ENCODE measurements at places on chromosomes 4 and X.

GRCh38 chr4:141213550-141213991 is 7.1 kb upstream of the ZNF330 start:
- no peak for DNase-seq

- no peak for DNase-seq
These were observed 7.0 kb upstream of the AMTN start for GRCh38 chr4:70511365-70511764.

DNA sequence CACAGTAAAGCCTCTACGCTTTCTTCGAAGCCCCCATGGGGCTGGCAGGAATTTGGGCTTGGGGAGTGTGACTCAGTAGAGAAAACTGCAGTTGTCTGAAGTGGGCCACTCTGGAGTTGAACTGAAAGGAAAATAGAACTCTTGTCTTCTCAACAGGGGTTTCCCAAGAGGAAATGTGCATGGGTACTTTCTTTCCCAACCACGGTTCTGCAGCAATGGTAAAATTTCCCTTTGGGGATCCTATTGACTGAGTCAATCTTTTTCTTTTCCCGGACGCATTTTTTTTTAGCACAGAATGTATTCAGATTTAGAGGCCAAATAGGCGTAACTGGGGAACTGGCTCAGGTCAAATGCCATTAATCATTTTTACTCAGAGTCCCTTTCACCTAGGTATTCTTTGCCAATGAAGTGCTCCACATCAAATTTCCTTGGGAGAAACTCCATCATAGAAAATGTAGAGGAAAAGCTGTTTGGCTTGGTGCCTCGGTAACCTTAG is 269.3 kb downstream of the STIM2 start:
- DNase-seq, result no peak

DNA sequence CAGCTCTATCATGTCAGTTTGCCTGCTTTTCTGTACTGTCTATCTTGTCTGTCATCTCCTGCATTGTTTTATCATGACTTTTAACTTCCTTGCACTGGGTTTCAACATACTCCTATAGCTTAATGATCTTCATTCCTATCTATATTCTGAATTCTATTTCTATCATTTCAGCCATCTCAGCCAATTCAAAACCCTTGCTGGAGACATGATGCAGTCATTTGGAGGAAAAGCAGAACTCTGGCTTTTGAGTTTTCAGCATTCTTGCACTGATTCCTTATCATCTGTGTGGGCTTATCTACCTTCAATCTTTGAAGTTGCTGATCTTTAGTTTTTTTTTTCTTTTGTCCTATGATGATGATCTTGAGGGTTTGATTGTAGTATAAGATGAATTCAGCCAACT is 493.8 kb upstream of the GALNT7 start:
- DNase-seq, result no peak

DNA sequence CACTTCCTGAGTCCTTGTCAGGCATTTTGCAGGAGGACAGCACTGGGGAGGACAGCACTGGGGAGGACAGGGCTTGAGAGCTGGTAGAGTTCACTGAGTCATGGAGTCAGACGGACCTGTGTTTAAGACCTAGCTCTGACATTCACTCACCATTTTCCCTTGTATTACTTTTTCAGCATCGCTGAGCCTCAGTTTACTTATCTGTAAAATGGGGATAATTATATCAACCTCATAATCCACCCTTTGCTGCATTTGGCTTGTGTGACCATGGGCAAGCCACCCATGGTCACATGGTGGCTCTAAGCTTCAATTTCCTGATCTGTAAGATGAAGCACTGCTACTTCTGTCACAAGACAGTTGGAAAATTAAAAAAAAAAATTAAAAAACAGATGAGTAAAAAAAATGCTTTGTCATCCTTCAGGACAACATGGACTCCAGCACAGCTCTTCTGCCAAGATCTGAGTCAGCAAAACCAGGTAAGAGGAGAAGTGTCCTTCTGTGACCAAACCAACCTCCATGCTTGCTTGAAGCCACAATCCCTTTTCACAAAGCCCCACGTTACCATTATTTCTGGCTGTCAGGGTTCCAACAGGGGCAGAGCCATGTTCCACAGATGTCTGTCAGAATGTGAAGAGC is 275.5 kb downstream of the RAB28 start:
- DNase-seq, result no peak

DNA sequence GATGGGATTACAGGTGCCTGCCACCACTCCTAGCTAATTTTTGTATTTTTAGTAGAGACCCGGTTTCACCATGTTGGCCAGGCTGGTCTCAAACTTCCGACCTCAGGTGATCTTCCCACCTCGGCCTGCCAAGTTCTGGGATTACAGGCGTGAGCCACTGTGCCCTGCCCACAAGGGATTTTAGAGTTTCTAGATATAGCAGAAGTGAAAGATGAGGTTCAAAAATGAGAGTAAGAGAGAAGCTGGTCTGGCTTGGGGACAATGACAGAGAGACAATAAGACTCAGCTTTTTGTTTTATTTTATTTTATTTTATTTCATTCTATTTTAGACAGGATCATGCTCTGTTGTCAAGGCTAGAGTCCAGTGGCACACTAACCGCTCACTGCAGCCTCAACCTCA is 30.6 kb downstream of the TRIM61 start:
- DNase-seq, result no peak

DNA sequence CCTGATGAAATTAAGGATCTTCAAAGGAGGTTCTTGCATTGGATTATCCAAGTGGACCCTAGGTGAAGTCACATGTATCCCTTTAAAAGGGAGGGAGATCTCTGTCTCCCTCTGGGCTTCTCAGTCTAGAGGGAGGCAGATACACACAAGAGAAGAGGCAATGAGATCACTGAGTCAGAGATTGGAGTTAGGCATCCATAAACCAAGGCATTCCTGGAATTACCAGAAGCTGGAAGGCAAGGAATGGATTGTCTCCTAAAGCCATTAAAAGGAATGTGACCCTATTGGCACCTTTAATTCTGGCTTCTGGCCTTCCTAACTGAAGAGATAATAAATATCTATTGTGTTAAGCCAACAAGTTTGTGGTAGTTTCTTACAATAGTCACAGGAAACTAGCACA is 383.2 kb downstream of the PACRGL start:
- no peak for DNase-seq

DNA sequence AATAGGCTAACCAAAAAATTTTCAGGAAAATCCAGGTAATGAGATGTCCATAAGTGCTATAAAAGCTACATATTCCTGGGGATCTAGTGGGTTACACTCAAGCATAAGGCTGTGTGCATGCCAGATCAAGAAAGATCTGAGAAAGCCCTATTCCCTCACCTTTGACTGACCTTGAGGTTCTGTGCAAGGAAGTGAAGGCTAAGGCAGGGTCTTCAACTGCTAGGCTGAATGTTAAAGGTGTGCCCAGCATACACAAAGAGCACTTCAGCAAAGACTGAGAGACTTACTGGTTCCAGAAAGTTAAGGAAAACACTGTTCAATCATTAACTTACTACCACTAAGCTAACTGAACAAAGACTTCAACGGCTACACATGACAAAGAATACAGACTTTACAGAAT is 269.7 kb downstream of the GPC3 start:
- no peak for DNase-seq

- DNase-seq, result no peak
These were observed 3.2 kb downstream of the TDO2 start for GRCh38 chr4:155906554-155907247.

GRCh38 chrX:119682019-119682989 is 10.7 kb downstream of the SEPTIN6 start:
- no peak for DNase-seq

GRCh38 chrX:23633834-23634580 is 33.3 kb upstream of the PRDX4 start:
- DNase-seq, result no peak

GRCh38 chrX:35868501-35868900 is 51.0 kb upstream of the CFAP47 start:
- DNase-seq, result no peak

DNA sequence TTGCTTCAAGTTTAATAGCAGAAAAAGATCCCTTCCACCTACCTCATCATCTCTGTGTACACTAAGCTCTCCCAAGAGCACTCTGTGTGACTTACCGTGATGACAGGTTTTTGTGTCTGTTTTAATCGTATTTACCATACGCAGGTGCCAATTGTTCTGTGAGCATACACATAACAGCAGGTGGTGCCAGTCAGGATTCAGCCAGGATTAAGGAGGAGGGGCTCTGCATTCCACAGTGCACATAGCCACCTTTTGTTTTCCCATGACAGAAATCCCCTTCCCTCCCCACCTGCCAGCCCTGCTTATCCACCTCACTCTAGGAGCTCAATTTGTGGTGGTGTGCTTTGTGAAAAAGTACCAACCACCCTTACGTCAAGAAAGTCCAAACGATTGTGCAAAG is 14.8 kb downstream of the ANK2 start:
- DNase-seq, result no peak

DNA sequence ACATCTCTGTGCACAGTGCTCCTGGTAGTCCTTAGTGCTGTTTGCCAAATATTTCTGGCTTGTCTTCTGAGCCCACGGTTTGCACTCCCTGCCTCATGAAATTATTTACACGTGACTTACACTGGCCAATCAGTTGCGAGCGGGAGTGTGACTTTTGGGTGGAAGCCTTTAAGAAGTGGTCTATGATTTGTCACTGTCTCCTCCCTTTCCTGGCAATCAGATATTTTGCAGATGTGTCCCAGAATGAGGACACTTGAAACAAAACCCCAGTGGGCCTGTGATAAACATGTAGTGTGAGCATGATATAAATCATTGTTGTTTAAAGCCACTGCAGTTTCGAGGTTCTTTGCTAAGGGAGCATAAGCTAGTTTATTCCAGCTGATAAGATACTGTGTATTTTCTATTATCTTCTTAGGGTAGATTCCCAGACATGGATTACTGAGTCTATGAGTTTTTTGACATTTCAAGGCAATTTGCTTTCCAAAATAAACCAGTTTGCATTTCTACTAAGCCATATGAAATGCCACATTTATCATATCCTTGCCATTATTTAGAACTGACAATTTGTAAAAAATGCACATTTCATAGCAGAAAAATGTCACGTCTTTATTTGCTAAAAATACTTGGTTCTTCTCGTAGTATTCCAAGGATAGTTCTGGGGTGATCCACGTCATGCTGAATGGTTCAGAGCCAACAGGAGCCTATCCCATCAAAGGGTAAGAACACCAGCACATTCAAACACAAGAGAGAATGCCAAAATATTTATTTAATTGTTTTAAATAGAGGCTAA is 12.0 kb downstream of the BST1 start:
- DNase-seq, result no peak

DNA sequence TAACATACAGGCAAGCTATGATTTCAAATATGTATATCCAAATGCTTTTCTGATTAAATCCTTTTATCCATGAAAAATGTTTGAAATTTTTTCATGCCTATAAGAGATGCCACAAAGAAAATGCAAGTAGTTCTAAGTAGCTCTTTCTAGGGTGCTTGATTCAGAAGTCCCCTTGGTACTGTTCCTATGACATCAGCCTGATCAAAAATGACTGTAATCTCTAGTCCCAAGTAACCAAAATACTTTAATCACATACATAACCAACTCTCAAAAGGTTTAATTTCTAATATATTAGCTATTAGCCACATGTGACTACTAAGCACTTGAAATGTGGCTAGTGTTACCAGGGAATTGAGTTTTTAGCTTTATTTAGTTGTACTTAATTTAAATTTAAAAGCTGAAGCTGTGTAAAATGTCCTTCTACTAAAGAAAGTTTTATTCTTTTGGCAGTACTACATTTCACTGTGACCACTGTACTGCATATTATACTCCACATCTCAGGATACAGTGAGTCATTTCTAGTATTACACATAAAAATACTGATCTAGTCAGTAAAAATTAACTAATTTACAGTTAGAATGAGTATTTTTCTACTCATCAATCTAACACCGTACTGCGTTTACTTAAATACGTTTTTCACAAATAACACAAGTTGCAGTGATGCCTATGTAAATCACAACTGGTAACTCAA is 33.9 kb downstream of the FBXW7 start:
- no peak for DNase-seq

- no peak for DNase-seq
These were observed 726.5 kb downstream of the FAM133A start for GRCh38 chrX:94400488-94400887.

Data from hematopoietic multipotent progenitor cell treated with erythropoietin and hydrocortisone succinate and interleukin-3 and kit ligand, for 15 days (in vitro differentiated cells).